ENCODE measurements at places on chromosomes 7 and 10.
A peak's percentile ranks its signal among the peaks of the same experiment; 100 is the strongest.

GRCh38 chr7:6376820-6377219 is 70.9 kb downstream of the DAGLB start:
- DNase-seq, result no peak

- no peak for DNase-seq
Observed at GRCh38 chr10:14674376-14675050, 100.2 kb downstream of the FAM107B start.

DNA sequence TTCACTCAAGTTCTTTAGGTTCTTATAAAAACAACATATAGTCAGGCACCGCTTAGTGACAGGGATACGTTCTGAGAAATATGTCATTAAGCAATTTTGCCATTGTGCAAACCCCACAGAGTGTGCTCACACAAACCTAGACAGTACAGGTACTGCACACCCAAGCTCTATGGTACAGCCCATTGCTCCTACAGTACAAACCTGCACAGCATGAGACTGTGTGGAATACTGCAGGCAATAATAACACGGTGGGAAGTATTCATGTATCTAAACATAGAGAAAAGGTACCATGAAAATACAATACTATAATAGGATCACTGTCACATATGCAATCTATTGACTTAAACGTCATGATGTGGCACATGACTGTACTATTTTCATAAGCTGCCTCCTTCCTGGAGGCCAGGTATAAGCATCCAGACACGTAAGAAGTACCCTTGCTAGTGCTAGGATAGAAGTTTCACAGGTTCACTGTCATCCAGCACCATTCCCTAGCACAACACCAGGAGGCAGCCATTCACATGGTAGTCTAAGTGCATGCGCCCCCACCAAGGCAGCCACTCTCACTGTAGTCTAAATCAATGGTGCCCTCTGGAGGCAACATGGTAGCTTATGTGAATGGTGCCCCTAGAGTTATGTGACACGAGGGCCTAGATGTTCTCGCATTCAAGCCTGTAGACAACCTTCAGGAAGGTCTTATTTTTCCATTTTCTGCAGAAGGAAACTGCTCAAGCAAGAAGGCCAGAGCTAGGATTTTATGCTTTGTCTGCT is 98.5 kb downstream of the ARHGAP22 start:
- DNase-seq, result no peak

DNA sequence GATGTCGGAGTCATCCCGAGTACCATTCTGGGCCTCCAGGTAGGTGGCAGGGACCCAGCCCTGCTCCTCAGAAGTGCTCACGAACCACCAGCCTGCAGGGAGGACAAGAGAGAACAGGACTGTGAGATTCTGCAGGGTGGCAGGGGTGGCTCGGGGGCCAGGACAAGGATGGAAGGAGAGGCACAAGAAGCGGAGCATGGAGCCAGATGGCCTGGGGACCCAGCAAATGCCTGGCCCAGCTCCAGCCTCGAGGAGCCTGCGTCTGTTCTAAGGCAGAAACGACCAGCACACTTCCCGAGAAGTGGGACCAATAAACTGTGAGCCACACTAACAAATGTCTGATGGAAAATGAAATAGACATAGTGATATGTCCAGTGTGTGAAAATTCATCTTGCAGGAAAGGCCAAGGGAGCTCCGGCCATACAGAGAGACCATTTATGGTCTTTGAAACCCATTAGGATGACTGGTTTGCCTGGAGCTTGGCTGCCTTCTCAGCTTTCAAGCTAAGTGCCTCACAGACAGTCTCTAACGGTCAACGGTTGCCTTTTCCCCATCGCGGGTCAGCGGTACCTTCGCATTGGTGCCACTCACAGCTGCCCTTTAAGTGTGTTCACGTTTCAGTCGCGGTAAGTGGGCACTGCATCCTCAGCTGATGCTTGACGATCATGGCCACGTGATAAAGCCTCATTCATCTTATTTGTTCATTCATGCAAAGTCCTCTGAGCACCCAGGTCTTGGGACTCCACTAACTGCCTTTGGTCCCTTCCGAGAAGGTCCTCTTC is 133.8 kb downstream of the NEURL1 start:
- DNase-seq, result no peak

GRCh38 chr7:116990056-116990455 is 36.8 kb downstream of the ST7 start:
- no peak for DNase-seq

DNA sequence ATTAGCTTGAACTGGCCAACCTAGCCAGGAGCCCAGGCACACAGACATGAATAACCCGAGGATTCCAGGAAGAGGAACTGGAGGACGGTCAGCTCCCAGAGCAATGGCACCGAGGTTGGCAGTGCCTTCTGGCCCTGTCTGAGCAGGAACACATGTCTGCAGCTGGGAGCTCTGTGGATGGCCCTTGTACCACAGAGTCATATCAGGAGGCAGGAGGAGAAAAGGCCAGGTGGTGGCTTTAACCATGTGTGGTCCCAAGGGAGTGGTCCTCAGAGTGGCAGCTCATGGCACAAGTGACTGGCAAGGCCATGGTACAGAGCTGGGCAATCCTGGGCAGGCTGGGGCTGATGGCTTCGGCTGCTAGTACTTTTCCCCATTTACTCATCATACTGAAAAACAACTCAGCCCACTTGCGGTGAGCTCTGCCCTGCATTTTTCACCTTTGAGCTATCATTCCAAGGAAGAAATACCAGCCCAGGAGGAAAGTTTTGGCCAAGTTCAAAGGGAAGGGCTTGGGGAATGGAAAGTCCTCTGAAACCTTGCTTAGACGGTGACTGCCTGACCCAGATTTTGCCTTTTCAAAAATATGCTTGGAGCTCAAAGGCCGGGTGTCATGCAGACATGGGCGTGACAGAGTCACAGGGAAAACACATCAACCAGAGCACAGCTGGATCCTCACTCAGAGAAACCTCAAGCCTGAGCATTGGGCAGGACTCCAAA is 25.7 kb upstream of the LOXL4 start:
- no peak for DNase-seq

DNA sequence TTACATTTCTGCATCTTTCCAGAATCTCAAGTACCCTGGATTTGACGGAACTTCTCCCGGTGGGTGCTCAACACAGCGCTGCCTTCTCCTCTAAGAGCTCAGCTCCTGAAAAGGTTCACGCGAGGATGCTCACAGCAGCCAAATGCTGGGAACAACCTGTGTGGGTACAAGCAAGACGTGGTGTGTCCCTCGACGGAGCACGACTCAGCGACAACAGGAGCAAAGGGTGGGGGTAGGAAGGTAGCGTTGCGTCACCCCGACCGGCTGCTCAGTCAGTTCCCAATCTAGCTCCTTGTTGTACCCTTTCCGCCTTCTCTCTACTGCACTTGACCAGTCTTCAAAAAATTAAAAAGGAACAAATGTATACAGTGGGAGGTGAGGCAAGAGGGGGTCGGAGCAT is 117.3 kb downstream of the PTPRN2 start:
- DNase-seq, result no peak

- DNase-seq, result no peak
Observed at GRCh38 chr10:4373098-4373497, 452.9 kb upstream of the AKR1E2 start.

DNA sequence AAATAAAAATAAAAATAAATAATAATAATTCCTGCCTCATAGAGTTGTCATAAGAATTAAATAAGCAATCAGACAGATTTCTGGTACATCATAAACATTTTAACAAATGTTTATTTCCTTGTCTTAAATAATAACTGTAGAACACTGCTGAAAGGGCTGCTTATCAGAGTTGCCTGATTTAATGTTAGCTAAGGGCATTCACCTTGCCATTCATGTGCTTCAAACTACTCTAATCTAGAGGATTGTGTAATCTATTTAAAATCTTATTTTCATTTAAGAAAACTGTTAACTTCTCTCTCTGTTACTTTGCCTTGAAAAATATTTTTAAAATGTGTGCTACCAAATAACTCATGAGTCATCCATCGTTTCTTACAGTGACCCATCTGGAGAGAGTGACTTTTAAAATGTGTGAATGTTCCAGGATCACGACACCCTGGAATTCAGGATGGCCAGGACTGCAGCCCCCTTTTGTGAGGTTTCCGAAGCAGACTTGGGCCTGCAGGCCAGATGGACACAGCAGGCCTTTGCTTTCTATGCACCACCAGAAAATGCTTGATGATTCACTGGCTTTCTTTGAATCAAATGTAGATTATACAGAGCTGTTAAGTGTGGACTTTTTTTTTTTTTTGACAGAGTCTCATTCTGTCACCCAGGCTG is 109.1 kb upstream of the TNS3 start:
- peak; percentile 88 for DNase-seq

DNA sequence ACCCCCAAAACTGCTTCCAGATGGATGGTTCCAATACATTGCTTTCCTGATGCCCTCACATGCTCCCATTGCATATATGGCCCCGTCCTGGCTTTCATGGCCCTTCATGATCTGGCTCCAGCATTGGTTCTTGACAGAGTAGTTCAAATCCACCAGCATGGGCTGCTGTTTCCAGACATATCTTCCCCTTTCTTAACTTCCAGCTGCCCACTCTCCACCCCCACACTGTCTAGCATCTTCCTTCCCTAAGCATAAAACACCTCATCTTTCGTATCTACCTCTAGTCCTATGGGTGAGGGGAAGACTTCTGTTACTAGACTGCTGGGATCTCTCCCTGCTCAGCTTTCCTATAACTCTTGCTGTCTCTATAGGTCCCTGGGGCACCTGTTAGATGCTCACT is 13.2 kb upstream of the GOLGA7B start:
- DNase-seq, result no peak

GRCh38 chr7:154375956-154376355 is 323.8 kb downstream of the DPP6 start:
- DNase-seq, result no peak

Measured in GM04504 (cell line).